GOT3 (cell line): ENCODE measurements at places on chromosomes 2 and 18.

- no peak for DNase-seq
These were observed 1.4 kb downstream of the DES start for GRCh38 chr2:219419331-219420197.

DNA sequence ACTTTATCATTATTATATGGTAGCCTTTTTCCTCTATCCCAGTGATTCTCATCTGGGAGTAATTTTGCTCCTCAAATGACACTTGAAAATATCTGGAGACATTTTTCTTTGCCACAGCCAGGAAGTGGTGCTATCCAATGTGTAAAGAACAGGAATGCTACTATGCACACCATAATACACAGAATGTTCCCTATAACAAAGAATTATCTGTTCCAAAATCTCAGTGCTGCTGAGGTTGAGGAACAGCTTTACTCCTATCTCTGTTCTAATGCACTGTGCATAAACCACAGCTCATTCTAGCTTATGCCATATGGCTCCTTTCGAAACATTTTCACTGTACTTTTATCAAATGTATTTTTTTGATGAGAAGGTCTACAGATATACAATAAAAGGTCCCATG is 1231.2 kb upstream of the CELF4 start:
- no peak for DNase-seq

GRCh38 chr2:223668302-223668998 is 66.3 kb upstream of the SCG2 start:
- no peak for DNase-seq

GRCh38 chr2:10951558-10952414 is 40.1 kb downstream of the KCNF1 start:
- no peak for DNase-seq

- no peak for DNase-seq
These were observed 105.0 kb upstream of the ZFP36L2 start for GRCh38 chr2:43331422-43331821.

DNA sequence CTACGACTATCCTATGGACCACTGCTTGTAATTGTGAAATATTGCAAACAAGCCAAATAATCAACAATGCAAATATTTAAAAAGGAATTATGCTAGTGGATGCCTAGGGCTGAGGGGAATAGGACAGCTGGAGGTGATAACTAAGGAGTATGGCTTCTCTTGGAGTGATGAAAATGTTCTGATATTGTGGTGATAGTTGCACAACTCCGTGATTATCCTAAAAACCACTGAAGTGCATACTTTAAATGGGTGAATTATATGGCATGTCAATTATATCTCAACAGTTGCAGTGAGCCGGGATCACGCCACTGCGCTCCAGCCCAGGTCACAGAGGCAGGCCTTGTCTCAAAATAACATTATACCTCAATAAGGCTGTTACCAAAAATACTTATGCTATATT is 125.1 kb upstream of the SH3BP4 start:
- DNase-seq: no peak

- DNase-seq: no peak
These were observed 98.4 kb upstream of the RNF152 start for GRCh38 chr18:61991201-61991600.
